Non-pigmented ciliary epithelial cell (primary cell): ENCODE measurements at places on chromosomes 1 and 21.

- DNase-seq, result no peak
These were observed 1.0 kb upstream of the KAZN start for GRCh38 chr1:14597343-14598006.

DNA sequence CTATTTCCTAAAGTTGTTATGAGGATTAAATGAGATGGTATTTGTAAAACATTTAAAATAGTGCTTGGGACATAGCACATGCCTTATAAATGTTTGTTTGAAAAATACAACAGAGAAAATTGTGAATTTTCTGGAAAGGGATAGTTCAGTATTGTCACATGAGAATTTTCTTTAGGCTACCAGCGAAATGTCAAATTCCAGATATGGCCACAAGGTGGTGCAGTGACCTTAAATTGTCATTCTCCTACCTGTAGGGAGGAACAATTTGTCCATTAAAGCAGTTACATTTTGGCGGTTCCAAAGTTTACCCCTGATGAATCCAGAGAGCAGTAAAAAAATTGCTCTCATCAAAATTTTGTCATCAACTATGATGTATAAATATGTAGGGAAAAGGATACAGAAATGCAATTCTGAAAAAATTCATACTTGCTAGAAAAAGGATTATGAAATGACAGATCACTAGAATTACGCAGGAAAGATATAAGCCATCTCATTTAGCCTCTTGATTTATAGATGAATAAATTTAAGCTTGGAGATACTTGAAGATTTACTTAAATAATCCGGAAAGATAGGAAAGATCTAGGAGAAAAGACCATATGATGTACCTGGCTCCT lies 50.2 kb upstream of the TSHB start:
- DNase-seq, result peak; percentile 6

DNA sequence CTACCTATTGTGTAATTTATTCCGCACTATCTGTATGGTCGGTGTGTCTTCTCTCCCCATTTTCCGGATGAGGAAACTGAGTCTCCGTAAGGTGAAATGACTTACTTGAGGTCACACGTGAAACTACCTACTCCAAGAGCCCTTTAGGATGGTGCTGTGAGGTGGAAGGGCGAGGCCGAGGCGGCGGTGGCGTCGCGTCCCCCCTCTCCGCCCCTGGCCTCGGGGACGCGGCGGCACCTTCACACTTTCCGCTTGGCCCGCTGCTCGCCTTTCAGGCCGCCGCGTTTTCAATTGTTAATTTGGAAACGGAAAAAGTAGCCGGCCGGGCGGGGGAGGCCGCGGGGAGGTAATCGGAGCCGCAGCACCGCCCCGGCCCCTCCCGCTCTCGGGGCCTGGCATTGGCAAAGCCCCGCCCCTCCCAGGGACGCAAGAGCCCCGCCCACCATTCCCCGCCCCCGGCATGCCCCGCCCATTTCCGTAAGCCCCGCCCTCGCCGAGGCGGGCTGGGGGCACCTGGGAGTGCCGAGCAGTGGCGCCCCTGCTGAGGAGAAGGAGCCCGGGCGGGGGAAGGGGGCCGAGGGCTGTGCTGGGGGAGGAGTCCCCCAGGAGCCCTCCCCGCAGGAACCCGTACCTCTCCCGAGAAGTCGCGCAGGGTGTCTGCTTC lies 18.6 kb downstream of the KCNQ4 start:
- peak; percentile 13 for DNase-seq

GRCh38 chr1:71270394-71270915 lies 189.6 kb upstream of the ZRANB2 start:
- DNase-seq, result no peak

GRCh38 chr1:32182060-32182459 lies 2.6 kb downstream of the TXLNA start:
- DNase-seq, result no peak

GRCh38 chr21:31624961-31625491 lies 34.5 kb upstream of the SOD1 start:
- DNase-seq, result no peak

- DNase-seq, result peak; percentile 23
These were observed 94.4 kb upstream of the KRTAP19-8 start for GRCh38 chr21:31132574-31133242.

- no peak for DNase-seq
These were observed 185.0 kb downstream of the PBX1 start for GRCh38 chr1:164743976-164744375.

GRCh38 chr21:21412096-21412495 lies 413.9 kb downstream of the NCAM2 start:
- DNase-seq, result no peak

DNA sequence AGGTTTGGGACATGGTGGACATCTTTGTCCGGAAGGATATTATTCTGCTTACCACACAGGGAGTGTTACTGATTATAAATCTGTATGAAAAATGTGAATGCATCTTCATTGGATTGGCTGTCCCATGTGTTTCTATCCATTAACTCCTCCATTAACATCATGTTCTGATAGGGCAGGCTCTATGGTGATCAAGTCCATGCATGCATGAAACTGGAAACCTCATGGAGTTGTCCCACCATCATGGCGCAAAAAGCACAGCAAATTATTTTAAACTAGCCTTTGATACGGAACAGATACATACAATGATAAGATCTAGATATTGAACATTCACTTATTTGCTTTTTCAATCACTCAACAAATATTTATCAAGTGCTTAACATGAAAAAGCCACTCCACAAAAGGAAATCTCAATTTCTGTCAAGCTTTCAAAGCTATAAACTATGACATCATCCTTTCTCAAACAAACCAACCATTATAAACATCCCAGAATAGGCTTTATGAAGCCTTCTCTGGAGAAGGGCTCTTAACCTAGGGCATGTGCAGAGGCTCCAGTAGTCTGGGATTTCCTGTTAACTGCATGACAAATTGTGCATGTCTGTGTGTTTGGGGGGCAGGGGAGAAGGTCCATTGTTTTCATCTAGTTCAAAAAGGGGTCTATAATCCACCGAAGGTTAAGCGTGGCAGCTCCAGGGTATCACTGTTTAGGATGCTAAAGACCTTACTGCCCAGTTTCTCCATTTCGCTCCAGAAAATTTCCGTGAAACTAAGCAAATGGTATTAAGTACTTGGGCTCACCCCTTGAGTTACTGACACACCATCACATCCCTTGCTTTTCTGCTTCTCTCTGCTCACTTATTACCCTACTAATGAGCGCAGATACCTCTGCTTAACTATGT lies 46.1 kb downstream of the ADAMTS1 start:
- DNase-seq, result no peak

DNA sequence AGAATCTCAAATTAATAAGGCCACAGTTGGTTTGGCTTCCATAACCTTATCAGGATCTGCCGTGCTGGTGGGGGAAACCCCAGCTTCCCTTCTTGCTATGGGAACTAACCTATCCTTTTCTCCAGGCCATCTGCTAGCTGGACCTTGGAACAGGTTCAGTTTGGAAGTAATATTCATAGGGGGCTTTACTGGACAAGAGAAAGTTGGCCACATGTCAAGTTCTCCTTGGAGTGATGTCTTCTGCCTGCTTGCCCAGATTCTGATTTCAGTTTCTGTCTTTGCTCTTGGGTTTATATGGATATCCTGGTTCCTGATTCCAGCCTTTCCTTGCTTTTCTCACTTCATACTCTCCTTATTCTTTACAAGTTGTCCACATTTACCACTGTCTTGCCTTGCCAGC lies 279.6 kb downstream of the ASTN1 start:
- DNase-seq, result no peak

- no peak for DNase-seq
These were observed 598.5 kb upstream of the USP24 start for GRCh38 chr1:55813618-55814017.

- no peak for DNase-seq
These were observed 2.5 kb downstream of the FCRL4 start for GRCh38 chr1:157595356-157595755.

DNA sequence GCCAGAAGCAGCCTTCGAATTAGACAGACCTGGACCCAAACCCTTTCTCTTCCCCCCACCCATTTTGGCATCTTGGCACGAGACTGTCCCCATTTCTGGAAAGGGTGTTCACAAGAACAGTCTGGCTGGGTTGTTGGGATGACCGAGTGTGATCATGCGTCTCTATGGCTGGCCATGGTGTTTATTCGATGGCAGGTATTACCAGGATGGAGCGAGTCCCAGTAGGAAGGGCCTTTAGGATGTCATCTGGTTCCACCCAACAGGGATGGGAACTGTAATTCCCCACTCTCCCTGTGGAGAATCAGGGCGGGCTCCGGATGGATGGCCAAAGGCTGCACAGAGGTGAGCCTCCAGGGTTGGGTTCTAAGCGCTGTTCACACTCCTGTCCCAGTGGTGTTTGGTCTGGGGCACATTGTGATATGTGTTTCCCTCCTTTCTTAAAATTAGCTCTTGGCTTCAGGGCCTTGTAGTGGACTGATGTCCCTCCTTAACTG lies 33.4 kb upstream of the ATP5PO start:
- no peak for DNase-seq

DNA sequence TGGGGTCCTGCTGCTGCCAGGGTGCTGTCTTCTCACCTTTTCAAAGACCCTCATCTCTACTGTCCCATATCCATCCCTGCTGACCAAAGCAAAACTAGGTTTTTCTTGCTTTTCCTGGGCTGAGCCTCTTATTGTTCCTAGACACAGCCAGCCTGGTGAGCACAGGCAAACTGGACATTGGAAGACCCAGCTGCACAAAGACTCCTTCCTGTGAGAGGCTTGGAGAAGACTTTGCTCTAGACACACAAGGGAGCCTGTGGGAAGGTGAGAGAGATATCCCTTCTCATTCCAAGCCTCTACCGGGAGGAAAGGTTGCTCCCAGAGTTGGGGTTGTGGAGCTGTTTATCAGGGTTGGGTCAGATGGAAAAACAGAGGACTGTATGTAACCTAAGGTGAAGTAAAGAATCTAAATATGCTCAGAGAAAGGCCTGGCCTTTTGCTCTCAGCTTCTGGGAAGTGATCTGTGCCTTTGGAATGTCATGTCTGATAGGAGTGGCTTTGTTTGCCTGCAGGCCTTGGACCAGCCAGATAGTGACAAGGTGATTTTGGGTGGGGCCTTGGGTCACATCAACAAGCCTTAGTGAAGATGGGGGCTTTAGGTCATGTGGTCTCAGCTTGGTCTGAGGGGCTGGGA lies 87.6 kb upstream of the RUNX1 start:
- DNase-seq, result no peak

- no peak for DNase-seq
These were observed 1.4 kb upstream of the C1QC start for GRCh38 chr1:22641906-22642636.

- no peak for DNase-seq
These were observed 579.2 kb upstream of the RGS18 start for GRCh38 chr1:191579019-191579418.

DNA sequence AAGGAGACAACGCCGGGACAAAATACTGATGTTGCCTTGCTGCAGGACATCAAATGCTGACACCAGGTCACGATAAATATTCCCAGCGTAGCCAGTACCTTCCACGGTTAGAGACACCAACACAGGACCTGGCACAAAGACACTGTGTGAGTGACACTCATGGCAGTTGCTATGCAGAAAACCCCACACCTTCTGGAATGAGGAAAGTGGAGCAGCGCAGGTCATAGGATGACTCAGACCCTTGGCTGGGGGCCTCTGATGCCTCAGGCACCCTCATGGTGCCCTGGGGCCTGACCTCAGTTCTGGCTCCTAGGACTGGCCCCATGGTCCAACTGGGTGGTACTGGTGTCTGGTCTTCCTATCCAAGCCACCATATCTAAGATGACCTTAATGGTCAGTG lies 7.0 kb downstream of the DCST2 start:
- no peak for DNase-seq

DNA sequence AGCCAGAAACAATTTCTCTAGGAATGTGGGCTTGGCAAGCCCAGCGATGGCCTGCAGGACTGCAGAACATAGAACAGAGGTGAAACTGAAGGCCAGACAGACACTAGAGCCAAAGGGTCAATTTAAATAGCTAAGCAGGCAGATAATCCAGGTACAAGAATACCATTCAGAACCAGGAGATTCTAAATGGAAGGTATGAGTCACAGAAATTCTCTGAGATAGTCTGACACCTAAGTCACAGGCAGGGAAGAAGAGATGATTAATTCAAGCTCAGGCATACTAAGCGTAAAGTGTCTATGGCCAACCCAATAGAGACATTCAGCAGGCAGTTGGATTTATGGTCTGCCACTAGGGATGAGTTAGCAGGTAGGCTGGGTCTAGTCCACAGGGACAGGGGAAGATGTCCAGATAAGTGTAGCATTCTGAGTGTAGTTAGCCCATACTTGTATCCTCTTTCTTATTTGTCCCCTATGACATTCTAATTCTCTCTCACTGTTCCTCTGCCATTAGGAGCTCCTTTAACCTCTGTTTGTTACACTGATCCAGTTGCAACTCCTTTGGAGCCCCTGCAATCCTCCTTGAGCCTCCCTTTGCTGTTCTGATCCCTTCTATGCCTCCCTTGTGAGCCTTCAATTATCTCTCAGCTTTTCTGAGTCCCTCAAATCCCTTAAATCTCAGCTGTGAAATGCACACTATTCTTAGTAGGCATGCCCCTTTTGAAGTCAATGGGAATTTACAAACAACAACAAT lies 383.8 kb downstream of the LMO4 start:
- no peak for DNase-seq

- no peak for DNase-seq
These were observed 17.1 kb upstream of the PROK1 start for GRCh38 chr1:110433803-110434202.

GRCh38 chr1:201954263-201955008 lies 867 bp upstream of the TIMM17A start:
- no peak for DNase-seq

GRCh38 chr1:33361532-33362235 lies 40.8 kb upstream of the A3GALT2 start:
- no peak for DNase-seq

DNA sequence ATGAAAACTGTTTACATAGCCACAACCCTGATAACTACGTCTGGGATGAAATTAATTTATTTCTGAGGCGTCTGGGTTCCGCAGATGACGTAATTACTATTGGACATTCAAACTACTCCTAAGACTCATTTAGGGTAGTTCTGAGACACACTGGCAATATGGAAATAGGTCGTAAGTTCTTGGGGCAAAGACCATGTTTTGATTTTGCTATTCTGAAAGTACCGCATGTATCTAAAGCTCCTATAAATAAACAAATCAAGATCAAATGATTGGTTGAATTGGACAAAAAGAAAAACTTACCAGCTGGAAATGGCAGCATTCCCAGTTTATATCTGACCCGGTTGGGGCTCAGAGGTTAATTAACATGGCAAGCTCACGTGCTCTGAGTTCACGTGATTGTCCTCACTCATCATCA lies 74.3 kb downstream of the DHRS3 start:
- DNase-seq, result no peak

DNA sequence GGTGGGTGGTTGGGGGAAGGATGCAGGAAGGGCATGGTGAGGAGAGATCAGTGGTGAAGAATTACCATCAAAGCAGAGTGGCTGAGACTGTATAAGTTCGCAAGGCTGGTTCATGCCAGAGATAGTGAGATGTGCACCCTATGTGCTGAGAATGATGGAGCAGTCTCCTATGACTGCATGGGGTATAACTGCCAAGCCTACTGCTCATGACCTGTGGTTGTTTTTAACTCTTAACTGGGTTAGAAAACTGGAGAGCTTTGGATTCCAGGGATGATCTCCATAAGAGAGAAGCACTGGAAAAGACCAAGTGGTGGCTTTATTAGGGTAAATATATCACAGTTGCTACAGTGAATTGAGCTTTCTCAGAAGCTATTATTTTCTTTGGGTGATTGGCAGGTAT lies 16.2 kb downstream of the WNT2B start:
- no peak for DNase-seq

- no peak for DNase-seq
These were observed 210.7 kb upstream of the TMPRSS15 start for GRCh38 chr21:18614303-18614702.
